ENCODE measurements at places on chromosomes 2 and 18. TPM values are rescaled to one million over a fixed set of nuclear protein-coding genes. Genes with fewer than 3 reads are reported as not detected.

Gene TMEM150A
- 4.0 TPM for total RNA-seq

Gene ATP5F1A
- 931 TPM for total RNA-seq

Gene ACOXL
- total RNA-seq, result 0.16 TPM

Gene FAM161A
- total RNA-seq, result 113 TPM

Gene RRM2
- 14.7 TPM for total RNA-seq

Gene IL36G
- total RNA-seq, result not detected

Gene CXCR1
- total RNA-seq, result 0.33 TPM

Gene C1GALT1C1L
- total RNA-seq, result 1.3 TPM

Gene LHCGR
- total RNA-seq, result 8.3 TPM

Gene ALKAL2
- 6.8 TPM for total RNA-seq

Gene IL1F10
- not detected for total RNA-seq

Gene BCL2
- 34.4 TPM for total RNA-seq

Gene ASPRV1
- 4.3 TPM for total RNA-seq

Gene KRTCAP3
- not detected for total RNA-seq

Gene CEBPZOS
- total RNA-seq, result 25.3 TPM

Gene EMILIN2
- total RNA-seq, result 41.1 TPM

Gene SUCLG1
- total RNA-seq, result 53.5 TPM

Gene PLGLB2
- total RNA-seq, result 4.6 TPM

Gene KLHL29
- total RNA-seq, result 31.6 TPM

Gene RTKN
- total RNA-seq, result 28.9 TPM

Gene PTH2R
- 4.2 TPM for total RNA-seq

Gene KCNG2
- total RNA-seq, result 1.9 TPM

Gene UGT1A10
- total RNA-seq, result not detected

Gene TRABD2A
- total RNA-seq, result 0.77 TPM

Gene ZNF512
- 95.4 TPM for total RNA-seq

Gene FN1
- total RNA-seq, result 592 TPM

Gene PROKR1
- 3.1 TPM for total RNA-seq

Gene FAM110C
- 3.9 TPM for total RNA-seq

Gene MPP4
- total RNA-seq, result 156 TPM

Gene CTNNA2
- 53.4 TPM for total RNA-seq

Gene MMADHC
- total RNA-seq, result 99.6 TPM

Gene SERPINB3
- total RNA-seq, result not detected

Gene COL4A4
- total RNA-seq, result 11.7 TPM

Gene ALLC
- 0.77 TPM for total RNA-seq

Gene DSG1
- total RNA-seq, result 8.5 TPM

Gene ZNF385B
- 30.8 TPM for total RNA-seq

Gene TNFAIP6
- total RNA-seq, result 7.2 TPM

Gene TMEM214
- total RNA-seq, result 61.0 TPM

Gene DYNAP
- not detected for total RNA-seq

Gene PARD6G
- total RNA-seq, result 12.5 TPM

Gene ERBB4
- 17.9 TPM for total RNA-seq

Gene CTLA4
- total RNA-seq, result 0.44 TPM

Gene CD302
- total RNA-seq, result 28.5 TPM

Gene LBX2
- total RNA-seq, result not detected

Gene NXPH2
- 9.1 TPM for total RNA-seq

Gene CNTNAP5
- total RNA-seq, result 16.3 TPM

Gene DNAH7
- 6.1 TPM for total RNA-seq

Gene VWC2L
- total RNA-seq, result 11.5 TPM

Gene DSC2
- 20.9 TPM for total RNA-seq

Gene GALR1
- total RNA-seq, result 0.16 TPM

Gene OSBPL6
- total RNA-seq, result 10.1 TPM

Gene NCKAP5
- 58.8 TPM for total RNA-seq

Gene RBM44
- total RNA-seq, result 2.6 TPM

Gene DSG4
- total RNA-seq, result not detected

Gene STAT4
- 5.8 TPM for total RNA-seq

Measured in camera-type eye (tissue), 1 donor.